ENCODE measurements at places on chromosomes 7 and 10. TPM values are rescaled to one million over a fixed set of nuclear protein-coding genes. Genes with fewer than 3 reads are reported as not detected.

- H3K4me1 ChIP-seq, result no peaks in the 10 kb centered on the region
- no peak overlapping the region for H3K27ac ChIP-seq
- no peak for DNase-seq
- H3K36me3 ChIP-seq, result no peaks in the 10 kb centered on the region
- H3K27me3 ChIP-seq, result peaks cover 6% of the 10 kb centered on the region
These were observed 42.0 kb downstream of the ABCA13 start for GRCh38 chr7:48213226-48213625.

DNA sequence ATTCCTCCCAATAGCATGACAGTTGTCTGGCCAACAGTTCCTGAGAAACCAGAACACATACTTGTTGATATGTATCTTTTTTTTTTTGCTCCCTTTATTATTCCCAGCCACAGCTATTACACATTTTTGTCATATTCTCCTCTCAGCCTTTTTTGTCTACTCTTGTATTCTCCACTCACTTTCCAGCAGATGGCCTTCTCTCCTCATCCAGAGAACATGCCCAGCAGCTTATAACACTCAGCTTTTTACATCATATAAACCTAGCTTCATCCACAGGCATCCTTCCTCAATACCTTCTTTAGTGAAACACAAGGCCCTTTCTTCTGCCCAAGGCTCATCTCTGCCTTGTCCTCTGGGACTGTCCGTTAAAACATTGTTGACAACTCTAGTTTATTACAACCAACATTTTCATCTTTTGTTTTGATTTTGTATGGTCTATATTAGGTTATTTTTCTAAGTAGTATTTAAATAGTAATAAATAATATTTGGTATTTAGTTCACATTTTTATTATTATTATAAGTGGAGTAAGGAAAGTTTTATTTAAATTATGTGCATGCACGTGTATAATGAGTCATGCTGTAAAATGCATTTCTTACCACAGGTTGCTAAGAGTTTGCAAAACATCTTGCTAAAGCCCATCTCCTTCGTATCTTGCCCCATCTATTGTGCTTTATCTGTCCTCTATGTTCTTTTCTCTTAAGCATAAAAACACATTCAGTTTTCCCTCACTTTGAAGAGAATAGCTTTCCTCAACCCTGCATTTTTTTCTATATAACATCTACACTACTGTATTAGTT is 101.5 kb downstream of the ORC5 start:
- H3K4me3 ChIP-seq, result no peak overlapping the region
- H3K27ac ChIP-seq, result no peak overlapping the region
- H3K27me3 ChIP-seq, result no peaks in the 10 kb centered on the region
- H3K4me1 ChIP-seq, result no peaks in the 10 kb centered on the region
- DNase-seq, result peak; percentile 26
- no peaks in the 10 kb centered on the region for H3K36me3 ChIP-seq

- H3K27ac ChIP-seq, result no peak overlapping the region
- H3K4me1 ChIP-seq, result no peaks in the 10 kb centered on the region
- H3K36me3 ChIP-seq, result peaks cover 21% of the 10 kb centered on the region
- DNase-seq, result no peak
These were observed 12.6 kb downstream of the TOMM7 start for GRCh38 chr7:22809902-22810642.

DNA sequence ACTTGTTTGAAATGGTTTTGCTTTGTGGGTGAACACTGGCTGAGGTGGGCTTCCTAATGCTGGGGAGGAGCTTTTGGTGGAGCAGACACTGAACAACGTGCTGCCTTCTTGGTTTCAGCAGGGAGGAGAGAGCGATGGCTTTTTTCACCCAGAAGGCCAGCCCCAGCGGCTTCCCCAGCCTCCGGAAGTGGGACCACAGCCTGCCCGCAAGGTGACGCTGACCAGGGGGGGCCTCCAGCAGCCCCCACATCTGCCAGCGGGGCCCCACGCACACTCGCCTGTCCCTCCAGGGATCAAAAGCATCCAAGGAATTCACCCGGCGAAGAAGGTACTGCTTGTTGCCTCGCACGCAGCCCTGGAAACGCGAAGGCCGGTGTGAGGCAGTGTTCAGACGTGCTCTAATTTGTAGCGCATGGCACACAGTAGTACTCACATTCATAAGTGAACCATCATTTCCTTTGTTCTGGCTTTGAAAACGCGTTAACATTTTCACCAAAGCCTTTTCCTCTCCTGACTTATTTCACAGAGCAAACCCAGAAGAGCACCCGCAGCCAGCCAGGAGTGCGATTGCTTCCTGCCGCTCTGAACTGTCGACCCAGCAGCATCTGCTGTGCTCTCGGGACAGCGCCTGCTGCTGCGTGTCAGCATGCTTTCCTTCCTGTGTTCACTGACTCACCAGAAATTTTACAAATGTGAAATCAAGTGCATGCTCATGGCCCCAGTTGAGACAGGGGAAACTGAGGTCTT is 48.4 kb downstream of the SHH start:
- no peaks in the 10 kb centered on the region for H3K27me3 ChIP-seq
- peaks cover 33% of the 10 kb centered on the region for H3K36me3 ChIP-seq
- no peak for DNase-seq
- H3K4me3 ChIP-seq, result no peak overlapping the region
- H3K27ac ChIP-seq, result no peak overlapping the region

GRCh38 chr7:132964876-132965275 is 117.0 kb downstream of the CHCHD3 start:
- no peaks in the 10 kb centered on the region for H3K27me3 ChIP-seq
- H3K27ac ChIP-seq, result no peak overlapping the region
- no peak for DNase-seq
- no peak overlapping the region for H3K4me3 ChIP-seq
- H3K4me1 ChIP-seq, result no peaks in the 10 kb centered on the region

- no peak overlapping the region for H3K4me3 ChIP-seq
- no peaks in the 10 kb centered on the region for H3K36me3 ChIP-seq
- H3K4me1 ChIP-seq, result no peaks in the 10 kb centered on the region
- no peak overlapping the region for H3K27ac ChIP-seq
- no peak for DNase-seq
These were observed 109.5 kb downstream of the UNCX start for GRCh38 chr7:1342090-1342640.

- no peaks in the 10 kb centered on the region for H3K4me1 ChIP-seq
- no peak overlapping the region for H3K27ac ChIP-seq
- H3K4me3 ChIP-seq, result no peak overlapping the region
- no peaks in the 10 kb centered on the region for H3K27me3 ChIP-seq
- no peak for DNase-seq
These were observed 19.1 kb upstream of the OTUD1 start for GRCh38 chr10:23419655-23420329.

DNA sequence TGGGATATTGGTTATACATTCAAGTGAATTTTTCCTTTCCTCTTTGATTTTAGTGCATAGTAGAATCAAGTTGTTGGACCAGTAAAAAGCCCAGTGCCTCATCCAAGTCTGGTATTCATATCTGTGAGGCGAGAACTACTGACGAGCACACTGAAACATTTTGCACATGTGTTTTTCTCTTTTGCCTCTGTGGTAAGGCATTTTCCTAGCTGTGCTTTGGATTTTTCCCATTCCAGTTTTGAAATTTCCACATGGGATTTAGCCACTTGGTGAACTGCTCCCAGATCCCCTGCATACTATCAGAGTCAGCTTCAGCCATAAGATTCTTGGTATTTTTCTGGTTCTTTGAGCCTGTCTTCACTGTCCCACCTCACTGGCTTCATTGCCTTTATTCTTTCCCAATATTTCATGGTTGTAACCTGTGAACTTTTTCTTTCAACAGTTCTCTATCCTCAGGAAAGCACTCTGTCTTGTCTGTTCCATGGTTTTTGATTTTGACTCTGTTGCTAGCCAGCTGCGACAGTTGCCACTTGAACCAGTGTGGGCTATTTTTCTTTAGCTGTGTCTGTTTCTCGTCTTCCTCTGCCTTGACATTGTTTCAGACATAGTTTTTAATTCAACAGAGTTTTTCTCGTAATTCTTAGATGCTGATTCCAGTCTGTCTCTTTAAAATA is 239.0 kb downstream of the REEP3 start:
- no peak overlapping the region for H3K4me3 ChIP-seq
- H3K27ac ChIP-seq, result no peak overlapping the region
- DNase-seq, result peak; percentile 23
- no peaks in the 10 kb centered on the region for H3K4me1 ChIP-seq
- H3K36me3 ChIP-seq, result no peaks in the 10 kb centered on the region

DNA sequence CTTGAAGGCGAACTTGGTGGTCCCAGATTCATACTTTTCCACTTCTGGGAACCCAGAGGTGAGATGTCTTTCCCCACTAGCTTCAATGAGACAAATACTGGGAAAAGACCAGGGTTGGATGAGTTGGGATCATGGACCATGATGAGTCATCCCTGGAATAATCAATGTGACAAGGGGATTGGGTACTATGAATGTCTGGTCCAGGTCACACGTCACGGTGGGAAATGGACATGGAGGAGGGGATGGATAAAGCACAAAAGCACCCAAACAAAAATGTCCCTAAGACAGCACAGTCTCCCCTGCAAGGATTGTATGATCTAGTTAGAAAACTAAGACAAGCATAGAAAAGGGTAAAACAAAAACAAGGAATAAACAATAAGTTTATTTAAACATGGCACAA is 12.4 kb upstream of the SORBS1 start:
- no peaks in the 10 kb centered on the region for H3K4me1 ChIP-seq
- no peak overlapping the region for H3K4me3 ChIP-seq
- peaks cover 17% of the 10 kb centered on the region for H3K27me3 ChIP-seq
- no peaks in the 10 kb centered on the region for H3K36me3 ChIP-seq
- no peak for DNase-seq

GRCh38 chr7:43363035-43363791 is 219.7 kb upstream of the STK17A start:
- no peak overlapping the region for H3K4me3 ChIP-seq
- H3K36me3 ChIP-seq, result no peaks in the 10 kb centered on the region
- no peaks in the 10 kb centered on the region for H3K4me1 ChIP-seq
- peak; percentile 64 for DNase-seq
- H3K27ac ChIP-seq, result no peak overlapping the region

DNA sequence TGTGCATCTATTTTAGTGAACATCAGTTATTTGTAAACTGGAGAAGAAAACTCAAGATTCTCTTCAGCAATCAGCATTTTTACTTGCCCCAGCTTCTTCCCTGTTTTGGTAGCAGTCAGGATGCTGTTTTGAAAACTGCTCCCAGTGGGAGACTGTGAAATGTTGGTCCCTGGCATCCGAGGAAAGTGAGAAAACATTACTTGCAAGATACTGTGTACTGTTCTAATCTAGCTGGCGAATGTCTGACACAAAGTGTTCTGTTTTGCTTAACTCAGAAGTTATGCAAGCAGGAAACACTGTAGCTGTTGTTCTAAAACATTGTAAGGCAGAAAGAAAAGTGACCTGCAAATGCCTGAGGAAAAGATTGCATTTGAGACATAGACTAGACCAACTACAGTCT is 171.8 kb upstream of the POM121L12 start:
- no peaks in the 10 kb centered on the region for H3K36me3 ChIP-seq
- H3K4me1 ChIP-seq, result no peaks in the 10 kb centered on the region
- DNase-seq, result no peak
- no peaks in the 10 kb centered on the region for H3K27me3 ChIP-seq
- no peak overlapping the region for H3K4me3 ChIP-seq

GRCh38 chr7:3821488-3821887 is 520.4 kb downstream of the SDK1 start:
- no peak overlapping the region for H3K4me3 ChIP-seq
- H3K36me3 ChIP-seq, result no peaks in the 10 kb centered on the region
- no peaks in the 10 kb centered on the region for H3K27me3 ChIP-seq
- H3K4me1 ChIP-seq, result no peaks in the 10 kb centered on the region
- DNase-seq, result no peak

DNA sequence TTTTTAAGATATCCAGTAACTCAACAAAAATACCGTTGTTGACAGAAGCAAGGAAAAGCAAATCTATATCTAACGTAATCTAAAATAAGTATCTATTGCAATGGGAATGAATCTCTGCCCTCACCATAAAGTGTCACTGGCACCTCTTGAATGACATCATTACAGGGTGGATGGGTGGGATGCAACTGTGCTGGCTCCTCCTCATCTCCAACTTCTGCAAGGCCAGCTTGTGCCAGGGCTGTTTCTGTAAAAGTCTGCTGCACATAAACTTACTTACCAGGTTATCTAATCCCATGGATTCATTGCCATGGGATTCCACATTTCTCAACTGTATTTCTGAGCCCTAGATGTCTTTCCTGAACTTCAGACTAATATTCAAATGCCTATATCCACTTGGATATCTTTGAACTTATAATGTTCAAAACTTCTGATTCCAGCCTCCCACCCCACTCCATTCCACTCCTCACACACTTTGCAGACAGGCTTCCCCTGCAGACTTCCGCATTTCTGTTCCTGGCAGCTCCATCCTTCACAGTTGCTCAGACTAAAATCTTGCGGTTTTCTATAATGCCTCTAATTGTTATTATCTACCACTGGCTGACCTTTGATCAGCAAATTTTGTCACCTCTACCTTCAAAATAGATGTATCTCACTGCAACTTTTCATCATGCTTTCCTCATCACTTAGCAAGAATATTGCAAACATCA is 10.7 kb downstream of the FGL2 start:
- H3K36me3 ChIP-seq, result no peaks in the 10 kb centered on the region
- no peak overlapping the region for H3K27ac ChIP-seq
- H3K4me3 ChIP-seq, result no peak overlapping the region
- peaks cover 15% of the 10 kb centered on the region for H3K4me1 ChIP-seq

DNA sequence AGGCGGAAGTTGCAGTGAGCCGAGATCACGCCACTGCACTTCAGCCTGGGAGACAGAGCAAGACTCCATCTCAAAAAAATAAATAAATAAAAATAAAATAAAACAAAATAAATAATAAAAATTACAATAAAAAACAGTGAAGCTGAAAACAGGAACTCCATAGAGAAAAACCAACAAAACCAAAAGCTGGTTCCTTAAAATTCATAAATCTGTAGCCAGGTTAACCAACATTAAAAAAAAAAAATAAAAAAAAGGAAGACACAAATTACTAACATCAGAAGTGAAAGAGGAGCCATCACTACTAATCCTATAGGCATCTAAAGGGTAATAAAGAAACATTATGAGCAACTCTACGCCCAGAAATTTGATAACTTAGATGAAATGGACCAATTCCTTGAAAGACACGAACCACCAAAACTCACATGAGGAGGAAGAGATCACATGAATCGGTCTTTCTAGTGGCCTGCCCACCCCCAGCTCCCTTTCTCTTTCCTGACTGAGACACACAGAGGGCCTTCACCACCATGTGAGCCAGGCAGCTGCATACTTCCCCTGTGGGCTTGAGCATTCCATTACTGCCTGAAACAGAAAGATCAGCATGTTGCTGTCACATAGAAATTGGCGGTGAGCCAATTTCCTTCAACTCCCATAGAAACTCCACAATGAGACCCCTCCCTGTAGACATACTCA is 208.7 kb downstream of the MAD1L1 start:
- H3K36me3 ChIP-seq, result peaks cover 3% of the 10 kb centered on the region
- peaks cover 17% of the 10 kb centered on the region for H3K4me1 ChIP-seq
- no peak overlapping the region for H3K4me3 ChIP-seq
- H3K27me3 ChIP-seq, result no peaks in the 10 kb centered on the region

- no peak overlapping the region for H3K4me3 ChIP-seq
- no peak overlapping the region for H3K27ac ChIP-seq
- DNase-seq, result no peak
- no peaks in the 10 kb centered on the region for H3K36me3 ChIP-seq
- H3K27me3 ChIP-seq, result no peaks in the 10 kb centered on the region
These were observed 63.4 kb downstream of the SRPK2 start for GRCh38 chr7:105325216-105325904.

- H3K4me1 ChIP-seq, result no peaks in the 10 kb centered on the region
- H3K27me3 ChIP-seq, result peaks cover 11% of the 10 kb centered on the region
- no peak overlapping the region for H3K4me3 ChIP-seq
- no peaks in the 10 kb centered on the region for H3K36me3 ChIP-seq
These were observed 9.8 kb upstream of the MAFK start for GRCh38 chr7:1520539-1521234.

HOXA3 gene
- polyA plus RNA-seq, result 1.2 TPM

MEOX2 gene
- not detected for polyA plus RNA-seq

FHIP2A gene
- 19.6 TPM for polyA plus RNA-seq

SPDYE8 gene
- 0.14 TPM for polyA plus RNA-seq

STAG3 gene
- polyA plus RNA-seq, result 0.65 TPM

TRIM4 gene
- 20.2 TPM for polyA plus RNA-seq

ADAM22 gene
- 0.09 TPM for polyA plus RNA-seq

CHST15 gene
- polyA plus RNA-seq, result 0.06 TPM

Measured in GM23248 (cell line).